Endothelial cell of umbilical vein (primary cell): ENCODE measurements at places on chromosomes 4 and X.

DNA sequence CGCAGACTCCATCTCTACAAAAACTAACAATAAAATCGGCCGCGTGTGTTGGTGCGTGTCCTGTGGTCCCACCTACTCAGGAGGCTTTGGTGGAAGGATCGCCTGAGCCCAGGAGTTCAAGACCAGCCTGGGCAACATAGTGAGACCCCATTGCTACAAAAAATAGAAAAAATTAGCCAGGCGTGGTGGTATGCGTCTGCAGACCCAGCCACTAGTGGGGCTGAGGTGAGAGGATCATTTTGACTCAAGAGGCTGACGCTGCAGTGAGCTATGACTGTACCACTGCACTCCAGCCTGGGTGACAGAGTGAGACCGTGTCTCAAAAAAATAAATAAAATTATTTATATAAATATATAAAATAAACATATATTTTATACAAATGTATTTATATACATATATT is 22.3 kb downstream of the ASMTL start:
- no peak for DNase-seq

GRCh38 chr4:143771269-143771668 is 70.8 kb upstream of the FREM3 start:
- DNase-seq, result no peak

DNA sequence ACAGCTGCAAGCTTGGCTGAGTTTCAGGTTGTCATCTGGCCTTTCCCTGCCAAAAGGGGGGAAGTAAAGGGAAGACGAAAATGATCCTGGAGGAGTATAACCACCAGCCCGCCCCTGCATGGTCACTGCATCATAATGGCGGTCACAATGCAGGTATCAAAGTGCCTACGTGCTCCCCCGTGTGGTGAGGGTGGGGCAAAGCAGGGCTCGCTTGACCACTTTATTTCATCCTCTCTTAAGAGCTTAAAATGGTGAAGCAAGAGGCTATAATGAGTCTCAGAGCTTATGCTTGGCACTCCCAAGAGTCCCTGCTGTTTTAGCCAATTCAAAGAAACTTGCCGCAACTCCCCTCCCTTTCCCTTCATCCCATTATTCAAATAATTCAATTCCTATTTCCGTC is 105.6 kb downstream of the APOOL start:
- no peak for DNase-seq

DNA sequence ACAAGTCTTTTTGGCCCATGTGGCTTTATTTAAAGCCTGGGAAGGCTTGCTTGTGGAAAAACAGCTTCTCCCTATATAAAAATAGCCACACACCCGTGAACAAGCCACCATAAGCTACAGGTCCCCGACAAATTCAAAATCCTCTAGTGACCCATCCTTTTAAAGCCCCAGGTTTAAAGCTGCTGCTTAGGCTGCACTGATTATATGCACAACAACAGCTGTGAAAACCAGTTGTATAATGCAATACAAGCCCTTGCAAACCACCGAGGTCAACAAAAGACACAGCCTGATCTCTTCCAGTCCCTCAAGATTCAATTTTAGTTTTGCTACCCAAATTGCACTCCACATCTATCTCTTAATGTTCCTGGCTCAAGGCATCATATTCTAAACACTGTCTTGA is 186.0 kb upstream of the WDFY3 start:
- no peak for DNase-seq

- DNase-seq, result no peak
These were observed 37.7 kb upstream of the FAT1 start for GRCh38 chr4:186761393-186761792.
